Suprapubic skin (tissue), 4 donors: ENCODE measurements at places on chromosomes 7 and 10. TPM values are rescaled to one million over a fixed set of nuclear protein-coding genes. Genes with fewer than 3 reads are reported as not detected.

- DNase-seq, result no peak
Measured at GRCh38 chr7:85464042-85464651, 277.3 kb upstream of the SEMA3D start.

DNA sequence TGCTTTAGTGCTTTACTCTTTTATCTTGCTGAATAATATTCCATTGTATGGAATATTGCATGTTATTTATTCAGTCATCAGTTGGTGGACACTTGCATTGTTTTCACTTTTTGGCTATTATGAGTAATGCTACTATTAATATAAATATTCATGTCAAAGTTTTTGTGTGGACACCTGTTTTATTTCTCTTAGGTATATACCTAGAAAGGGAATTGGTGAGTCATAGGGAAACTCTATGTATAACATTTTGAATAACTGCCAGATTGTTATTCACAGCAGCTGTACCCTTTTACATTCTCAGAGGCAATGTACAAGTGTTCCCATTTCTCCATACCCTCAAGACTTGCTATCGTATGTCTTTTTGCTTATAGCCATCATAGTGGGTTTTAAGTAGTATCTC lies 268.7 kb downstream of the SEMA3A start:
- DNase-seq, result no peak

- no peak for DNase-seq
Measured at GRCh38 chr10:3879073-3879472, 94.1 kb upstream of the KLF6 start.

- DNase-seq, result no peak
Measured at GRCh38 chr7:7129381-7129780, 53.0 kb upstream of the C1GALT1 start.

GRCh38 chr7:155064186-155064585 lies 5.9 kb upstream of the HTR5A start:
- no peak for DNase-seq

- DNase-seq, result no peak
Measured at GRCh38 chr7:96021568-96021967, 249.2 kb downstream of the DYNC1I1 start.

GRCh38 chr10:98577168-98577567 lies 130.4 kb upstream of the HPS1 start:
- no peak for DNase-seq

GRCh38 chr10:5806745-5807144 lies 6.5 kb downstream of the GDI2 start:
- no peak for DNase-seq

GRCh38 chr7:81973117-81973516 lies 203.3 kb upstream of the HGF start:
- no peak for DNase-seq

DNA sequence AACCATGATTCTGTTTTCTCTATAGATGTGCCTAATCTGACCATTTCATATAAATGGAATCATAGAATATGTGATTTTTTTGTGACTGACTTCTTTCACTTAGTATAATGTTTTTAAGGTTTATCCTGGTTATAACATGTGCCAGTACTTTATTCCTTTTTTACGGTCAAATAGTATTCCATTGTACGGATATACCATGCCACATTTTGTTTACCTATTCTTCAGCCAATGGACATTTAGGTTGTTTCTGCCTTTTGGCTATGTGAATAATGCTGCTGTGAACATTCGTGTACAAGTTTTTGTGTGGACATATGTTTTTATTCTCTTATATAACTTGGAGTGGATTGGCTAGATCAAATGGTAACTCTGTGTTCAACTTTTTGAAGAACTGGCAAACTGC lies 178.3 kb upstream of the TCF7L2 start:
- DNase-seq, result no peak

- DNase-seq, result no peak
Measured at GRCh38 chr7:31054608-31055278, 2.6 kb downstream of the ADCYAP1R1 start.

- no peak for DNase-seq
Measured at GRCh38 chr7:90655566-90655965, 59.4 kb downstream of the CDK14 start.

GRCh38 chr7:24291271-24291670 lies 7.3 kb downstream of the NPY start:
- DNase-seq, result no peak

The NOS3 gene
- 9.7 TPM for total RNA-seq

The RELN gene
- 0.72 TPM for total RNA-seq

The MYL10 gene
- total RNA-seq, result not detected

The CADPS2 gene
- total RNA-seq, result 3.9 TPM

The SH2D4B gene
- 0.23 TPM for total RNA-seq

The NANOS1 gene
- 2.3 TPM for total RNA-seq

The SLC26A5 gene
- total RNA-seq, result 0.55 TPM

The OLAH gene
- not detected for total RNA-seq
